ENCODE measurements at places on chromosomes 6 and 20. TPM values are rescaled to one million over a fixed set of nuclear protein-coding genes. Genes with fewer than 3 reads are reported as not detected.

GRCh38 chr6:96972689-96973088, 48.2 kb downstream of the KLHL32 start:
- H3K27ac ChIP-seq: no peak overlapping the region
- no peaks in the 10 kb centered on the region for H3K4me1 ChIP-seq
- DNase-seq: no peak
- no peak overlapping the region for H3K4me3 ChIP-seq

DNA sequence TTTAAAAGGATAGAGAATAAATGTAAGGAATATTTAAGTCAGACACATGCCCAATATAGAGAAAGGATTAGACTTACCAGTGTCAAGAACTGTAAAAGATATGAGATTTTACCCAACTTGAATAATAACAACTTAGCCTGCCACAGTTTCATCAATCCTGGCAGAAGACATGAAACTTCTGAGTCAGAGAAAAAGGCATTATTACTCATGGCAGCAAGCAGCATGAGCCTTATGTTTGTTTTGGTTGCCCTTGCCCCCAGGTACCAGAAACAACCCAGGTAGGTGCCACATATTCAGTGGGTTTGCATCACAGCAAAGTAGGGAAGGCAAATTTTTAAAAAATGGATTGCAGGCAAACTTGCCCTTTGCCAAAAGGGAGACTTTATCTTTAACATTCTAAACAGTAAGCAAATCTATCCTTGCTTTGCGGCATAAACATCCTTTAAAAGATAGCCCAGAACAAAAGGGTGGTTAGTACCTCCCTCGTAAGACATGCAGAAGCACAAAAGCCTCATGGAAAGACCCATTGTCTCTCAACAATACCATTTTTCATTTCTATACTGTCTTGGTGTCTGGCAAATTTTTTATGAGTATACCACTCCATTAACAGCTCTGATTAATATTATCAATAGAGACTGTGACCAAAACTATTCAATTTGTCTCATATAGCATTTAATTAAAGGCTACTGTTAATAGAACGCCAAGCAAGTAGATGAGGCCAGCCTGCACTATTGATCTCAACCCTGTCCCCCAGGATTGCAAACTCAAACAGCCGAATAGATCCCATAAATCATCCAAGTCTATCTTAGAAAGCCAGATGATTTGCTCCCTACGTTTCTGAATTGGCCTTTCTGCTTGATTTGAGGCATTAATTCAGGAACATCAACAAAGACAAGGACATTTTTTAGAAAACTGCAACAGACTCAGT, 185.1 kb downstream of the COL19A1 start:
- no peaks in the 10 kb centered on the region for H3K27me3 ChIP-seq
- H3K4me1 ChIP-seq: no peaks in the 10 kb centered on the region
- H3K4me3 ChIP-seq: no peak overlapping the region
- no peak for DNase-seq

OLIG3 gene
- not detected for polyA plus RNA-seq

DNA sequence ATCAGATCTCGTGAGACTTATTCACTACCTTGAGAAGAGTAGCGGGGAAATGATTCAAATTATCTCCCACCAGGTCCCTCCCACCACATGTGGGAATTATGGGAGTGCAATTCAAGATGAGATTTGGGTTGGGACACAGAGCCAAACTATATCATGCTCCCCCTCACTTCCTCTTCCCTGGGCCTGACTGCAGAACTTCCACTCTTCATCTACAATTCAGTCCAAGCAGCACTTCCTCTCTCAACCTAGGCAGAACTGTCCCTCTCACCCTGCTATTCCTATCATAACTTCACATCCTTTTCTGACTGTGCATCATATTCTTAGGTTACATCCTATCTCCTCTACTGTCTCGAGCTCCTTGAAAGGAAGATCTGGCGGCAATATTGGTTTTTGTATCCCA, 184.0 kb upstream of the HDDC2 start:
- no peak overlapping the region for H3K27ac ChIP-seq
- no peak overlapping the region for H3K4me3 ChIP-seq
- no peaks in the 10 kb centered on the region for H3K36me3 ChIP-seq
- H3K27me3 ChIP-seq: no peaks in the 10 kb centered on the region

DNA sequence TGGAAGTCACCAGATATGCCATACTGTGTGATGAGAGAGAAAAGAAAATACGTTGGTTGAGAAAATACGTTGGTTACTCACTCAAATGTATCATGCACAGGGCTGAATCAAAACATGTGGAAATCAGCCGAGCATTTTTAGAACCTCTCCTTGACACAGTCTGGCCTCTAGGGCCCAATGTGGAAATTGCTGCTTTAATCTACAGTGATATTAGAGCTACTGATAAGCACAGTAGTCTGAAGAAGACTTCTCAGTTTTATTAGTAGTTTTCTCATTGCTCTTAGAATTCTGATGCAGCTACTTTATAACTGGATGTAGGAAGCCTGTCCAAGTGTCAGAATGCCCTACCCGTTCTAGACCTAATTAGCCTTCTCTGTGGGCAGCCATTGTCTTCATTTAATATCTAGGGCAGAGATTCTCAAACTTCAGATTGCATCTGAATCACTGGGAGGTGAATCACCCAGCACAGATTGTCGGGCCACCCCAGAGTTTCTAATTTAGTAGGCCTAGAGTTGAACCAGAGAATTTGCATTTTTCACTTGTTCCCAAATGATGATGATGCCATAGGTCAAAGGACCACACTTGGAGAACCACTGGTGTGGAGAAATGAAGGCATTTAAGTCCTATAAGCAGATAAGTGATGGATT, 229.1 kb downstream of the PLCB1 start:
- no peaks in the 10 kb centered on the region for H3K27me3 ChIP-seq
- H3K27ac ChIP-seq: no peak overlapping the region
- H3K36me3 ChIP-seq: no peaks in the 10 kb centered on the region
- DNase-seq: no peak

- no peaks in the 10 kb centered on the region for H3K27me3 ChIP-seq
- no peak overlapping the region for H3K27ac ChIP-seq
- peaks cover 9% of the 10 kb centered on the region for H3K36me3 ChIP-seq
- H3K4me3 ChIP-seq: no peak overlapping the region
- peak; percentile 78 for DNase-seq
- no peaks in the 10 kb centered on the region for H3K4me1 ChIP-seq
Observed at GRCh38 chr6:52286798-52287432, 2.4 kb upstream of the MCM3 start.

UTRN gene
- 16.0 TPM for polyA plus RNA-seq
